ENCODE measurements at places on chromosomes 7 and 10.
A peak's percentile ranks its signal among the peaks of the same experiment; 100 is the strongest.

GRCh38 chr10:127142856-127143255 lies 53.5 kb downstream of the INSYN2A start:
- DNase-seq = no peak

GRCh38 chr7:71937840-71938371 lies 474.2 kb downstream of the CALN1 start:
- DNase-seq = no peak

- DNase-seq = no peak
Measured at GRCh38 chr7:113774182-113774807, 144.5 kb downstream of the PPP1R3A start.

DNA sequence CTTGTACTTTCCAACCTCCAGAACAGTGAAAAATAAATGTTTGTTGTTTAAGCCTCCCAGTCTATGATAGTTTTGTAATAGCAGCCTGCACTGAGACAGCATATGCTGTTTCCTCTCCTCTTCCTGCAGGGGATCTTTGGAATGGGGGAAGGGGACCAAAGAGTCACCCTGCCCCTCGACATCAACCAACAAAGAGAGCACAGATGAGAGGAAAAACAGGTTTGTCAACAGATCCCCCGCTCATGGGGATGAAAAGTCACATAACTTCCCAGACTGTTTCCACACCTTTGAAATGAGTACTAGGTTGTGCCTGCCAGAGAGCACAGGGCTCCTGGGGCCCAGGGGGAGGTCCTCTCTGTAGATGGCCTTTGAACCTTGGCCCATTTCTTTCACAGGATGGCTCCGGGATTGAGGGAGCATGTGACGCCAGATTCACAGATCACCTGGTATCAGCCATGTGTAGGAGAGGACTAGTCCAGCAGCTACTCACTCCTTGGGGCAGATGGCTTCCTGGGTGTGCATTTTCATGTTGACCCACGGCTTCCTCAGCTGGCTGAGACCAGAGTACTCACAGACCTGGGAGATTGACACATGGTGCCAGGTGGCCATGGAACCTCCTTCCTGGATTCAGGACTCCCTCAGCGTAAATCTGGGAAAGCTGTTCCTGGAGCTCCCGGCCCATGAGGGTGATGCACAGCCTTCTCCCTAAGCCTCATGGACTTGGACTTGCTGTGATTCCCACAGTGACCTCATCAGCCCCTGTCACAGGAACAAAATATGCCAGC lies 125.6 kb downstream of the CXCL12 start:
- no peak for DNase-seq

- DNase-seq = no peak
Measured at GRCh38 chr7:77536017-77536412, 1.1 kb upstream of the PTPN12 start.

DNA sequence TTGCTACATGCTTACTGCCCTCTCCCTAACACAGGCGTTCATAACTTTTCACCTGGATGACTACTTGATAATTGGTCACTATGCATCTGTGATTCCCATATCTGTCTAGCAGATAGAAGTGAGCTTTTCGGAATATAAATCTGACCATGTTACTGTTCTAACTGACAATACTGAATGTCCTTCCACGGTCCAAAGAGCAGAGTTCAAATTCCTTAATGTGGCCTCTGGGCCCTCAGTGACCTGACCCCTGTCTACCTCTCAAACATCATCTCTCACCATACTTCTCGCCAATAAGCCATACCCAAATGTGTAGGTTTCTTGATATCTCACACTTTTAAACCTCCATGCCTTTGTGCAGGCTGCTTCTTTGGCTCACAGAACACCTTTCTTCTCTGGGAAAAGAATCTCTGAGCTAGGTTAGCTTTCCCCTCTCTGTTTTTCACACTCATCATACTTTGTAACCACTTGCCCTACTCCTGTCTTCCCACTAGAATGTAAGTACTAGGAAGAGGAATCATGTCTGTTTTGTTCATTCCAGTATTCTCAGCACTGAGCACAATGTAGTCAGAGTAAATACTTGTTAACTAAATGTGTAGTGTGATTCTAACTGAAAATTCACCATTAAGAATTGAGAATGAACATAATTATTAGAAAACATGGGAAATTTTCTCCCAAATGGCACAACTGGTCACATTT lies 39.2 kb upstream of the LRRC17 start:
- no peak for DNase-seq

GRCh38 chr10:103504181-103504783 lies 10.8 kb downstream of the NEURL1 start:
- DNase-seq = no peak

DNA sequence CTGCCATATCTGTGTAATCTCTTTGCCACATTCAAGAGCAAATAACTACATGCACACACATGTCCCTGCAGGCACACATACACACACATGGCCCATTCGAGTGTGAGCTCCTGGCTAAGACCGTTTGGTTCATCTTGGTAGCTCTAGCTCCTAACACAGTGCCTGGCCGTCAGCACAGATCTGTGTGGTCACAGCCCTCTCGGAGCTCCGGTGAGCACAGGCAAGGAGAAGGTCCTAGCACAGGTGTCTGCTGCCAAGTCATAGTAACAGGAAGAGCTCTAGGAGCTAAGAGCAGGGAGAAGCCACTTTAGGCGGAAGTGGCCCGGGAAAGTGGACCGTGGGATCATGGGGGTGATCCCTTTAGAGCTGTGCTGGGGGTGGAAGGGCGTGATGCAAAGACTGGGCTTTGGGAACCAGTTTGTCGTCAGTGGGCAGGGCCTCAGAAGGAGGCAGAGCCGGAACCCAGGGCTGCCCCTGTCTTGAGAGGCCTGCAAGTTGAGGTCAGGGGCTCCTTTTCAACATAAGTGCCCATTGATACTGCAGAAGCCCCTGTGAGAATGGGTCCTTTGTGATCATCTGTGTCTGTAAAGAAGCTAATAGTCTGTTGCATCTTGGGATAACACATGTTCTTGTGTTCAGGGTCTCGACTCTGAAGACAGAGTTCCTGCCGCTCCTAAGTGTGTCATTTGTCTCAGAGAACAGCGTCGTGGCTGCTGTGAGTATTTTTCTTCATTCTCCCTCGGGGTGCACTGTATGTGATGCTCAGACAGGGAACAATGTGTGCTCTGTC lies 16.6 kb upstream of the ARPC1B start:
- DNase-seq = no peak

GRCh38 chr7:151830121-151830830 lies 46.6 kb downstream of the PRKAG2 start:
- no peak for DNase-seq

DNA sequence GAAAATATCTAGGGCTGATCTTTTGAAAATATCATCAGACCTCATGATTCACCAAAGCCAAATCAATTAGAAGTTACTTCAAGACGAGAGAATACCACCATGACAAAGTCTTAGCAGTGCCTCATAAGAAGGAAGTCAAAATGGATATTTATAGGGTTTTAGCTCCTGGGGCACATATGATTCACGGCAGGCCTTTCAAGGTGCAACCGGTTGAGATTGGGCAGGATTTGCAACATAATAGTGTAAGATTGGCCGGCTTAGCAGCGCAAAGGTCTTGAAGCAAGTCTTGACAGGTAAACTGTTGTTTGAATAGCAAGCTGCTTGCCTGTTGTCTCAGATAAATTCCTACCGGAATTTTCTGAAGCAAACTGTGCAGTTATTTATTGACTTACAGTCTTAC lies 17.5 kb downstream of the ADRB1 start:
- DNase-seq = no peak

- DNase-seq = no peak
Measured at GRCh38 chr10:97647556-97647955, 7.1 kb downstream of the PI4K2A start.

DNA sequence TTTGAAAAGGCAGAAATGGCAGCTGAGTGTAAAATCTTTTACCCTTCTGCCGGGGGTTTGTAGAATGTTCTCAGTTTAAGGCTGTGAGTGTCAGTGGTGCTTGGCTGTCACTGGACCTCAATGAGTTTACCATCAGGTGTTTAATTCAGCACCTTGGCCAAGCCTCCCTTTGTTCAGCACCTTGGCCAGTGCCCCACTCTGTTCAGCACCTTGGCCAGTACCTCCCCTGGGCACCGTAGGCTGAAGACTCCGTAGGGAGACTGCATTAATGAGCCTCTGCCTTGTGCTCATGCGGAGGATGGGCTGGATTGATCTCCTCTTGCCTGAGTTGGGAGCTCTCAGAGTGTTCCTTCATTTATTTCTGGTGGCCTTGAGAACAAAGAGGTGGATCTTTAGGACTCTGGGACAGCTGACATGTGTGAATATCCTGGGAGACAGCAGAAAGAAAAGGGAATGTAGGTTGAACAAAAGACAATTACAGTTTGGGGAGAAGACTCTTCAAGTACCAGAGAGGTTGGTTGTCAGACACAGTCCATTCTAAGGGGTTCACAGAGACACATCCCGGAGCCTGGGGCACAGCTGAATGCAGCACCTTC lies 1.6 kb downstream of the FAM24A start:
- peak; percentile 82 for DNase-seq

- DNase-seq = no peak
Measured at GRCh38 chr7:17044396-17044795, 162.6 kb upstream of the AGR3 start.

- DNase-seq = no peak
Measured at GRCh38 chr7:29045258-29046086, 87.3 kb upstream of the TRIL start.
